ENCODE measurements at places on chromosomes 2 and 18. TPM values are rescaled to one million over a fixed set of nuclear protein-coding genes. Genes with fewer than 3 reads are reported as not detected.

DNA sequence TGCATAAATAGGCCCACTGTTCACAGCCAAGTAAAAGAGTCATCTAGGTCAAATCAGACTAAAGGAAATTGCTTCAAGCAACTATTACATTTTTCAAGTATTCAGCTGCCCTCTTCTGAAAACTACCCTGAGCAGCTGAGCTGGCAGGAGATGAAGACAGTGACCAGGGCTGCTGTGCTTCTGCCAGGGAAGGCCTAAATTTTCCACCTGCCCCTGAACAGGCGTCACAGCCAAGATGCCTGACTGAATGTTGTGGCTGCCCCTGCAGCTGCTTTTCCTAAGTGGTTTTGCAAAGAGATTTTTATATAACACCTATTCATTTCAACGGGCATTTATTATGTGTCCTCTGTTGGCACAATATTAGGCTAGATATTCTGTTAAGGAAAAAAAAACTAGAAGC is 96.7 kb upstream of the RPE start:
- no peak overlapping the region for H3K27ac ChIP-seq
- H3K36me3 ChIP-seq = no peaks in the 10 kb centered on the region
- no peak for DNase-seq

DNA sequence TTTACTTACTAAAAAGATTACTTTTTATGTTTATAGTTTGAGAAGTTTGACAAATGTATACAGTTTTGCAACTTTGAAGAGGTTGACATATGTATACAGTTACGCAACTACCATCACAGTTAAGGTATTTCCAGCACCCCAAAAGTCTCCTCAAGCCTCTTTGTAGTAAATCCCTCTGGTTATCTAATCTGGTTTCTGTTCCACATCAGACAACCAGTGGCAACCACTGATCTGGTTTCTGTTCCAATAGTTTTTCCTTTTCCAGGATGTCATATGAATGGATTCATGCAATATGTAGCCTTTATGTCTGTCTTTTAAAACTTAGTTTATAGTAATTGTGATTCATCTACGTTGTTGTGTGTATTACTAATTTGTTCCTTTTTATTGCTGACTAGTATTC is 23.5 kb downstream of the IFIH1 start:
- H3K27me3 ChIP-seq = no peaks in the 10 kb centered on the region
- H3K4me3 ChIP-seq = no peak overlapping the region
- no peak overlapping the region for H3K27ac ChIP-seq
- no peaks in the 10 kb centered on the region for H3K36me3 ChIP-seq
- H3K4me1 ChIP-seq = peaks cover 14% of the 10 kb centered on the region

DNA sequence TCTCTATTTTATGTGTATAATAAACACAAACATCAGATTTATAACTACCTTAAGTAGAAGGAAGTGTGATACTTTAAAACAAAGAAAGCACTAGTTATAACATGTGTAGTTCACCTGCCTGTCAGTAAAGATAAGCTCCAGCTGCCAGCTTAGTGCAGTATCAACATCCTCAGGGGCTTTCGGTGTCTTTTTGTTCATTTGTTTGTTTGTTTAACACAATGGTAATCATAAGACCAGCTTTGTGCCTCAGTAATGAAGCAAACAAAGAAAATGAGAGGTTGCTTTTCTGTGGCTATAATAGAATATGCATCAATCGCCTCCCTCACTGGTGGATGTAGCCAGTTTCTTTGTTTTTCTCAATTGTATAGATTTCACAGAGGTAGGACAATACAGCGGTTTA is 1499.0 kb upstream of the TMEFF2 start:
- no peak for DNase-seq
- H3K27me3 ChIP-seq = no peaks in the 10 kb centered on the region
- no peak overlapping the region for H3K4me3 ChIP-seq
- H3K36me3 ChIP-seq = no peaks in the 10 kb centered on the region

GRCh38 chr2:75019790-75020189 is 61.3 kb downstream of the POLE4 start:
- DNase-seq = no peak
- H3K27ac ChIP-seq = no peak overlapping the region
- H3K4me3 ChIP-seq = no peak overlapping the region
- no peaks in the 10 kb centered on the region for H3K4me1 ChIP-seq
- H3K27me3 ChIP-seq = no peaks in the 10 kb centered on the region
- no peaks in the 10 kb centered on the region for H3K36me3 ChIP-seq

DNA sequence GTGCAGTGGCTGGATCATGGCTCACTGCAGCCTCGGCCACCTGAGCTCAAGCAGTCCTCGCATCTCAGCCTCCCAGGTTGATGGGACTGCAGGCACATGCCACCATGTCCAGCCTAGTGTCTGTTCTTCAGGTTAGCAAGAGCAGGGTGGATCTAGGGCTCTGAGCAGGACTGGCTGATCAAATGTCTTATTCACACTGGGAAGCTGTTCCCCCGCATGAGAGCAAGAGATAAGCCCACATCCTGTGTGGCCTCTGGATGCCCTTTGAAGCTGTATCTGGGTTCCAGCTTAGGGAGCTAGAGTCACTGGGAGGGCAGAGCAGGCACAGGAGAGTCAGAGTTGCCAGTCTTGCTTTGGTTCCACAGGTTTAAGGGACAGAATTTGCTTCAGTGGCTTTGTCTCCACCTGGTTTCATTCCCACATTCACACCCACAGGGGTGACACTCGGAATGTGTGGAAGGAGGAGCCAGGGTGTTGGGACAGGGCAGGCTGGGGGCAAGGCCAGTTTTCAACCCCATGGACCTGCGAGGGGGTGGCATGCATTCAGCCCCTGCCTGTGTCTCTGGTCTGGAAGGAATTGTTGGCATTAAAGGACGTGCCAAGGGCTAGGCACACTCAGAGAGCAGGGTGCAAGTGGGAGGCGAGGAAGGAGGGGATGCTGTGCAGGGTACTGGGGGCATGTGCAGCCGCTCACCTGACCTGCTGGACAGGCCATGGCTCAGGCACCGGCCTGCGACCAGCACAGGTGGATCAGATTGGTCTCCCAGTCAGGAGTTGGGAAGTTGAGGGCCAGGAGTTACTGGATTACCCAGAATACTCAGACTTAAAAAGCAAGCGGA is 24.5 kb downstream of the PTPN18 start:
- H3K4me3 ChIP-seq = no peak overlapping the region
- H3K4me1 ChIP-seq = no peaks in the 10 kb centered on the region
- no peak for DNase-seq

GRCh38 chr2:69863298-69863697 is 30.5 kb upstream of the SNRNP27 start:
- no peaks in the 10 kb centered on the region for H3K27me3 ChIP-seq
- no peak for DNase-seq
- peaks cover 8% of the 10 kb centered on the region for H3K36me3 ChIP-seq
- no peak overlapping the region for H3K27ac ChIP-seq

- H3K4me3 ChIP-seq = no peak overlapping the region
- no peaks in the 10 kb centered on the region for H3K27me3 ChIP-seq
- no peaks in the 10 kb centered on the region for H3K4me1 ChIP-seq
- DNase-seq = no peak
These were observed 112.2 kb upstream of the EPAS1 start for GRCh38 chr2:46184794-46185583.

Gene AP1S3
- polyA plus RNA-seq = 3.1 TPM

Gene CAD
- 17.5 TPM for polyA plus RNA-seq

Gene SKA1
- 0.15 TPM for polyA plus RNA-seq

Gene DOK6
- 0.15 TPM for polyA plus RNA-seq

Gene CNGA3
- 0.23 TPM for polyA plus RNA-seq

Gene CHRNG
- not detected for polyA plus RNA-seq

Gene TRIM43
- polyA plus RNA-seq = not detected

Gene MC5R
- not detected for polyA plus RNA-seq

Measured in pancreas (tissue), 10 donors.